GM12878 (cell line): ENCODE measurements at places on chromosomes 12 and 14. TPM values are rescaled to one million over a fixed set of nuclear protein-coding genes. Genes with fewer than 3 reads are reported as not detected.

Gene FOXM1
- 58.6 and 60.0 TPM in 2 replicates for total RNA-seq

Gene OR4Q2
- total RNA-seq: not detected in 2 replicates

Gene FAIM2
- not detected in 2 replicates for total RNA-seq

Gene RACGAP1
- 87.9 and 95.5 TPM in 2 replicates for total RNA-seq

Gene DPPA3
- total RNA-seq: not detected in 2 replicates

Gene AKAP6
- 5.3 and 5.9 TPM in 2 replicates for total RNA-seq

Gene STAT6
- 146 and 163 TPM in 2 replicates for total RNA-seq

- H3K36me3 ChIP-seq: no peaks in the 10 kb centered on the region
- H3K4me1 ChIP-seq: no peaks in the 10 kb centered on the region
- DNase-seq: no peak
- no peak overlapping the region for H3K4me3 ChIP-seq
- H3K27ac ChIP-seq: no peak overlapping the region
Measured at GRCh38 chr14:84468153-84468552, 1061.8 kb upstream of the FLRT2 start.

DNA sequence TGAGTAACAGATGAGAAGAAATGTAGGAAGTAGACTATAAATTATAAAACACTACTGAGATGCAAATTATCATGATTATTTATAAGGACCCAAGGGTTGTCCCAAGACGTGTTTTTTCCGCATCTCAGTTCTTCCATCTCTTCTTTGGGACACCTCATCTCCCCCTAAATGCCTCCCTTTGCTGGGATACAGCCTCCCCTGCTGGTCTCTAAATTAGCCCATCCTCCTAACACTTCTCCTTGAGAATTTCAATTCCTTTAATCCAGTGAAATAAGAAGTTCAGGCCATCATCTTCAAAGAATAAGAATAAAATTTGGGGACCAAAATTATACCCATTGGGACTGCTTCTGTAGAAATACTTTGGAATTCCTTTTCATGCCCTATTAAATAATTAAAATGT is 667.0 kb downstream of the BCL11B start:
- no peaks in the 10 kb centered on the region for H3K36me3 ChIP-seq
- H3K4me3 ChIP-seq: no peak overlapping the region
- H3K4me1 ChIP-seq: no peaks in the 10 kb centered on the region
- no peak overlapping the region for H3K27ac ChIP-seq
- H3K27me3 ChIP-seq: no peaks in the 10 kb centered on the region

- H3K36me3 ChIP-seq: no peaks in the 10 kb centered on the region
- no peaks in the 10 kb centered on the region for H3K27me3 ChIP-seq
- H3K4me1 ChIP-seq: no peaks in the 10 kb centered on the region
- H3K4me3 ChIP-seq: no peak overlapping the region
- DNase-seq: no peak
- H3K27ac ChIP-seq: no peak overlapping the region
Measured at GRCh38 chr12:58988643-58989344, 68.5 kb upstream of the LRIG3 start.

DNA sequence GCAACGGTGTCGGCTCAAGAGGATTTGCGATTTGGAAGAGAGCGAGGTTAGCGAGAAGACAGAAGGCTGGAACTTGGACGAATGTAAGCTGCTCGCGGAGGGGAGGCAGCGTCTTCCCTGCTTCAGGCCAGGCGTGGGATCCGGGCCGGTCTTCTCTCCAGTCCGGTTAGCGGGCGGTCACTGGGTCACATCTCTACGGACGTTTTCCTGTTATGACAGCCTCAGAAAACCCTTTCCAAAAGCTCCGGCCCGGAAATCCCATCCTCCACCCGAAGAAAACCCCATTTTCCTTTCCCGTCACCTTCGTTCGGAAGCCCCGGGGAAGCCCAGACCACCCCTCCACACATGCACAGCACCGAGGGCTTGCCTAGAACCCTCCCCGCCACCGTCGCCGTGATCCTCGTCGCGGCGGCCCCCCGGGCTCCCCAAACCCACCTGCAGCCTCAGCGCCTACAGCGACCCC is 268 bp downstream of the NDUFB1 start:
- H3K36me3 ChIP-seq: peaks cover 7% of the 10 kb centered on the region
- no peaks in the 10 kb centered on the region for H3K27me3 ChIP-seq
- H3K4me1 ChIP-seq: peaks cover 6% of the 10 kb centered on the region; the same call in 1 of the 2 replicates
- peak overlapping the region; percentile 95 for H3K27ac ChIP-seq
- peak overlapping the region; percentile 96 for H3K4me3 ChIP-seq

DNA sequence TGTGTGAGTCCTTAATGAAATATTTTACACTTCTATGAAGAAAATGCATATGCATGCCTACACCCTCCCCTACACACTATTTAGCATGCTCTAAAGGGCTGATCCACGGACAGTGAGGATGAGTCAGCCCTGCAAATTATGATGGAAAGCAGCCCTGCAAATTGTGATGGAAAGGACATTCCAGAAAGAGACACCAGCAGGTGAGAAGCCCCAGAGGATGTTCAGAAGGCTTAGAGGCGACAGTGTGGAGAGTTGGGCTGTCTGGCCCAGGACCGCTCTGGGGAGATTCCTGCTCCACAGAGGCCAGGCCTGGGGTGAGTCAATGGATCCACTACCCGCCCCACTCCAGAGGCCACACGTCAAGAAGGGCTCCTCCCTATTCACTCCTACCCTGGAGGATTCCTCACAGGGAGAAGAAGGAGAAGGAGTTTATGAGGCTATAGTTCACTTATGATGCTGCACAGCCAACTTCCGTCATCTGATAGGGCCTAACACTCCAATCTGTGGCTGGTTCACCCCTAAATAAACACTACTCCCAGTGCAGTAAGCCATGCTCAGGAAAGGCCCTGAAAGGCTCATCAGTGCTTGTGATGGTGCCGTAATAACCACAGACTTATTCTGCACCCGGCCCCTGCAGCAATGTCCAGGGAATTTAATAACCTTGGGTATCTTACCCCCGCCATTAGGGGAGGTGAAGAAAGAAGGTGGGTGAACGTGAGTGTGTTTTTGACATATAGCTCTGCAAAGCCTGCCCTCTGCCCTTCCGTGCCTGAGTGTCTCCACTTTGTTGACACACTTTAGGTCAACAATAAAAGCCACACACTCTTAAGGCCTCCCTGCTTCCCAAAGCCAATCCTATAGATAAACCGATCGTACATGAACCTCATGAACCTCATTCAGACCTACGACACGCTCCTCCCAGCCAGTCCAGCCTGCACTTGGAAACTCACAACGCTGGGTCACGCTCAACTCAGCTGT is 46.4 kb downstream of the CLMN start:
- no peaks in the 10 kb centered on the region for H3K36me3 ChIP-seq
- DNase-seq: no peak
- no peak overlapping the region for H3K4me3 ChIP-seq
- H3K27me3 ChIP-seq: no peaks in the 10 kb centered on the region

DNA sequence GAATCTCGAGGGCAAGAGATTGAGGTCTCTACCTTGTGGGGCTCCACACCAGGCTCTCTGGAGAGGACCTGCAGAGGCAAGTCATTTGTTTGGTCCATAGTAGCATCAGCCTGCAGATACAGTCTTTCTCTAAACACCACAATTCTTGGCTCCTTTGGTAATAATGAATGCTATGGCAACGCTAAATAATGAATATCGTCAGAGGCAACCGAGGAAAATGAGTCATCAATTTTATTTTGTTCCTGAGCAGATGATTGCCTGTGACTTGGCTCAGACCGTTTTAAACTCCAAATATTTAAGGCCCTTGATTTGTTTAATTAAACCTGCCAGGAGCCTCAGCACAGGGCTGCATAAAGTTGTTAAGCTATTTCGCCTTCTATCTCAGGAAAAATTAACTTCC is 924.1 kb upstream of the TMEM132C start:
- no peaks in the 10 kb centered on the region for H3K4me1 ChIP-seq
- H3K36me3 ChIP-seq: no peaks in the 10 kb centered on the region
- no peak overlapping the region for H3K27ac ChIP-seq
- no peak overlapping the region for H3K4me3 ChIP-seq
- no peak for DNase-seq
- no peaks in the 10 kb centered on the region for H3K27me3 ChIP-seq

DNA sequence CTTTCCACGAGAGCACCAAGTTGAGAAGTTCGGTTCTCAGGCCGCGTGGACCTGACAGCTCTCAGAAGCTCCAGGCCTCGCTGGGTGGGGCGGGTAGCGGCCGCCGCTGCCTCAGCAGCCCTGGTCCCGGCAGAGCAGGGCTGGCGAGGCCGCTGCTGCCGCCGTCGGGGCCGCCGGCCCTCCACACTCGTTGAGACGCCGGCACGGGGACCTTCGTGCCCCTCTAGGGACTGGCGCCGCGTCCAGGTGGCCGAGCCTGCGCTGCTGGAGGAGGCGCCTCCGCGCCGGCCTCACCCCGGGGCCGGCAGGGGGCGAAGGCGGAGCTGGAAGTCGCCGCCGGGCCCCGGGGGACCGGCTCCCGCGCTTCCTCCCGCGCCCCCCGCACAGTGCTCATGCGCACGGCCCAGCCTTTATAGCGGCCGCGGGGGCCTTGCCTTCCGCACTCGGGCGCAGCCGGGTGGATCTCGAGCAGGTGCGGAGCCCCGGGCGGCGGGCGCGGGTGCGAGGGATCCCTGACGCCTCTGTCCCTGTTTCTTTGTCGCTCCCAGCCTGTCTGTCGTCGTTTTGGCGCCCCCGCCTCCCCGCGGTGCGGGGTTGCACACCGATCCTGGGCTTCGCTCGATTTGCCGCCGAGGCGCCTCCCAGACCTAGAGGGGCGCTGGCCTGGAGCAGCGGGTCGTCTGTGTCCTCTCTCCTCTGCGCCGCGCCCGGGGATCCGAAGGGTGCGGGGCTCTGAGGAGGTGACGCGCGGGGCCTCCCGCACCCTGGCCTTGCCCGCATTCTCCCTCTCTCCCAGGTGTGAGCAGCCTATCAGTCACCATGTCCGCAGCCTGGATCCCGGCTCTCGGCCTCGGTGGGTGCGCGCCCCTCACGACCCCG is at the start of gene COCH:
Gene COCH (plus strand): TSS at position 440 of the 879 bp plus-strand sequence. CDS start 380 bp downstream, at position 820.
- H3K4me3 ChIP-seq: peak within 1 kb of the TSS; percentile 66
- H3K36me3 ChIP-seq: no peaks in the 10 kb centered on the region
- H3K4me1 ChIP-seq: peaks cover 11% of the 10 kb centered on the region
- no peak for DNase-seq
- no peak within 1 kb of the TSS for H3K27ac ChIP-seq

GRCh38 chr12:28265435-28266042 is 75.3 kb downstream of the CCDC91 start:
- no peak for DNase-seq
- no peaks in the 10 kb centered on the region for H3K36me3 ChIP-seq
- H3K27me3 ChIP-seq: no peaks in the 10 kb centered on the region
- H3K27ac ChIP-seq: no peak overlapping the region
- no peaks in the 10 kb centered on the region for H3K4me1 ChIP-seq

- no peaks in the 10 kb centered on the region for H3K27me3 ChIP-seq
- DNase-seq: no peak
- H3K4me3 ChIP-seq: no peak overlapping the region
- H3K4me1 ChIP-seq: no peaks in the 10 kb centered on the region
Measured at GRCh38 chr14:44309331-44309730, 197.8 kb downstream of the FSCB start.

DNA sequence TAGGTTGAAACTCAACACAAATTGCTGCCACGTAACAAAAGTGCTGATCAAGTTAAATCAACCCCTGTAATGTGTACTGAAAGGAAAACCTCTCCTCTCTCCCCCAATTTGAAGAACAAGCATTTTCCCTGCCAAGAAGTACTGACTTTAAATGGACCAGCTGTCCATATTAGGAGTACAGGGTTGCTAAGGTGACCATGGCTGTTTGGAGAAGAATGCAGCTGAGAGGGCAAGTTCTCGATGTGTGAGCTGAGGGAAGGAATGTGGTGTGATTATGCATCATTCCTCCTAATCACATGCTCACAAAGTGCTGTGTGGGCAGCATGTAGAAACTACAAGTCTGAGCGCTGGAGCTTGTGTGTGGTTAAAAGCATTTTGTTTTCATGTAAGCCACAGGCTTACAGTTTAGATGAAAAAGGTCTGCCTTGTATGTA is 50.9 kb upstream of the CCT2 start:
- H3K36me3 ChIP-seq: no peaks in the 10 kb centered on the region; the same call in 1 of the 2 replicates
- H3K27ac ChIP-seq: no peak overlapping the region
- peak; percentile 51 for DNase-seq
- no peaks in the 10 kb centered on the region for H3K27me3 ChIP-seq
- H3K4me3 ChIP-seq: no peak overlapping the region

DNA sequence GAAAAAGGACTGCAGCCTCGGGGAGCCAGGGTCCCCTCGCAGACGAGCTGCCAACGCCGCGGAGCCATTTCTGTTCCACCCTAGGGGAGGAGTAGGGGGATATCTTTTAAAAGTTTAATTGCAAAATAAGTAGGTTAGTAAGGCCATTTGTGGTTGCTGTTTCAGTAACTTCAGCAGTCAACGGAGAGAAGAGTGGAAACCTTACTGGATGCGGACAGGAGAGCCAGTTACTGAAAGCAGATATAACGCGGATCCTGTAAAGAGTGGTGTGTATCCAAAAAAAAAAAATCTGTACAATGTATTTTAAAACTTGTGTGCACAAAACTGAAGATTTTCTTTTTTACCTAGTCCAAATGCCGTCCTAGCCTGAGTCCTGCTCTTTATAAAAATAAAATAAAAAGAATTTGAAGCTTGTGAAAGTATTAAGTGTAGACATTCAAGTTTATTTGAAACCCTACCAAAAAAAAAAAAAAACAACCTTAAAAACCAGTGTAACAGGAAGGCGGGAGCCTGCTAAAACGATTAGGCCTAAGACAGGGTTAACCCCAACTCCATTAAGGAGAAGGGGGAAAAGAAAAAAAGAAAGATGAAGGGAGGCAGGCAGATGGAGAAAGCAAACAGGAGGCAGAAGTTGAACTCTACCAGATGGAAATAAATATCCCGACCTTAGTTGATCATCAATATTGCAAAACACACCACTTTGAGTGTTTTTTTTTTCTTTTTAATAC is 1.0 kb upstream of the BTG1 start:
- DNase-seq: no peak
- peaks cover 8% of the 10 kb centered on the region for H3K4me1 ChIP-seq
- H3K27ac ChIP-seq: peak overlapping the region; percentile 94

GRCh38 chr12:79486154-79486553 is 204.6 kb downstream of the PAWR start:
- no peaks in the 10 kb centered on the region for H3K36me3 ChIP-seq
- no peak for DNase-seq
- H3K4me1 ChIP-seq: no peaks in the 10 kb centered on the region
- H3K27me3 ChIP-seq: no peaks in the 10 kb centered on the region
- H3K4me3 ChIP-seq: no peak overlapping the region

DNA sequence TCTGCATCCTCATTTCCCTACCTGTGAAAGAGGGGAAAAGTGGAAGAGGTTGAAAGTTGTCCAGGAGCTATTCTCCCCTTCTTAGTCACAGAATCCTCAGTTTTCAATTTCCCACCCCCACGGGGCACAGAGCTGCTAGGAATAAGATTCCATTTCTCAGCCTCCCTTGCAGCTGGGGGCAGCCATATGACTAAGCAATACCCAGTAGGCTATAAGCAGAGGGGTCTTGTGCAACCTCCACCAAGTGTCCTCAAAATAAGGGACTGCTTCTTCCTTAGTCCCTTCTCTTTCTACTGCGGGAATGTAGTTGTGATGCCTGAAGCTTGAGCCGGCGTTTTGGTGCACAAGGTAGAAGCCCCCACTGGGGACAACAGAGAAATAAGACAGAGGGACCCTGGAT is 40.9 kb downstream of the VWF start:
- peaks cover 8% of the 10 kb centered on the region for H3K27me3 ChIP-seq
- no peak overlapping the region for H3K4me3 ChIP-seq
- no peaks in the 10 kb centered on the region for H3K36me3 ChIP-seq
- H3K4me1 ChIP-seq: no peaks in the 10 kb centered on the region
- H3K27ac ChIP-seq: no peak overlapping the region
